ENCODE measurements at places on chromosomes 4 and X. TPM values are rescaled to one million over a fixed set of nuclear protein-coding genes. Genes with fewer than 3 reads are reported as not detected.

DNA sequence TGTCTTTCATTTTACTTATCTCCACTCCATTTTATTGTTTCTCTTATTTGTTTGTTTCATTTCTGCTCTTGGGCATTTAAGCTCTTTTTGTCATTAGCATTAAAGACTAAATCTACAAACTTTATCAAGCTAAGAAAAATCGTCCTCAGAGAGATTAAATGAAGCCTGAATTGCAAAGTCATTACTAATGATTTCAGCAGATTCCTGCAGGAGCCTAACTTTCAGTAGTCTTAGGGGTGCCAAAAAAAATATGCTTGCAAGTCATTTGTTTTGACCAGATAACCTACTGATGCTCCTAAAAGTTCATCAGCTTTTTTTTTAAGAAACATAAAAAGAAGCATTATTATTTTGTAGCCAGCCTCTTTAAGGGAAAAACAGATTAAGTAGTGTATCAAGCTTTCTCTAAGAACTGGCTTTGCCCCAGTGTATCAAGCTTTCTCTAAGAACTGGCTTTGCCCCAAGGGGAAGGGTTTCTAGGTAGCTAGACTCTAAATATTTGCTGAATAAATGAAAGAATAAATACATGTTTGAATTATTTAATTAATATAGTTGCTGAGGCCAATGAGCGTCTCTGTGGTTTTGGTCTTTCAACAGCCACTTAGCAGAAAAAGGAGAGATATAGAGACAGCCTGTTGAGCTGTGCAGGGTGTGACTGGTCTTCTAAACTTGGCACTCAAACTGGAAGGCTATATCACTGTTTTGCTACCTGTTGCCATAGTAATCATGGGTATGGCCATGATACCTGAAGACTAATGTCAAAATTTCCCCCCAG, 174.2 kb downstream of the BTC start:
- DNase-seq: no peak

Gene AMBN
- total RNA-seq: not detected

Gene LRIT3
- 0.17 TPM for total RNA-seq

GRCh38 chr4:53912766-53913497, 151.5 kb downstream of the CHIC2 start:
- DNase-seq: no peak

Gene GABRG1
- total RNA-seq: not detected

Gene RNF128
- 0.17 TPM for total RNA-seq

Measured in dermis blood vessel endothelial cell (primary cell).